IPS-NIHi11 (cell line): ENCODE measurements at places on chromosomes 4 and X.

DNA sequence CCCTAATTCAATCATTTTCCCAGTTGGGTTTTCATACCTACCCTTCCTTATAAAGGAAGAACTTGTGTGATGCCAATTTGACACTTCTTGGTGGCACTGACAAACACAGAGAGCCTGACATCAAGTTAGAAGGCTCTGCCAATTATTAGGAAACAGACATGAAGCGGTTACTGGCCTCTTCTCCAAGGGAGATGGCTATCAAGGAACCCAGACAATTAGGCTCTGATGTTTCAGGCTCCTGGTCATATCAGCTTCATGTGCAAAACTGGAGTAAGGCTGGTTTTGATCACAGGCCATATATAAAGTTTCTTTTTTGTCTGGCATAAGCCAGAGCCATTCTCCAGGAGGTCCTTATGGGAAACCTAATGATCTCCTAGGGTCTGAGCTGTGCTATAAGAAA is 428 bp downstream of the ARL13A start:
- DNase-seq: no peak

DNA sequence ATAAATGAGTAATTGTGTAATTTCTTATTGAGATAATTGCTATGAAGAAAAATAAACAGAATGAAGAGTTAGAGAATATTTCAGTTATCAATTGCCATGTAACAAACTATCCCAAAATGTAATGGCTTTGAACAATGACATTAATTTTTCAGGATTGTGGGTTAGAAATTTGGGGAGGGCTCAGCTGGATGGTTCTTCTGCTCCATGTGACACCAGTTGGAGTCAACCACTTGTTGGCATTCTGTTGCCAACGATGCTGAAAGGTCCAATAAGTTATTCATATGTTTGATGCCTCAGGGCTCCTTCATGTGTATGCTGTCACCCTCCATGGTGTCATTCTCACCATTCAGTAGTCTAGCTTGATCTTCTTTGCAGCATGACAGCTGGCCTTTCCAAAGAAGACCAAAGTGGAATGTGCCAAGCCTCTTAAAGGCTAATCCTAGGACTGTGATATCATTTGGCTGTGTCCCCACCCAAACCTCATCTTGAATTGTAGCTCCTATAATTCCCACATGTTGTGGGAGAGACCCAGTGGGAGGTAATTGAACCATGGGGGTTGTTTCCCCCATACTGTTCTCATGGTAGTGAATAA is 20.9 kb upstream of the CCDC149 start:
- DNase-seq: no peak

DNA sequence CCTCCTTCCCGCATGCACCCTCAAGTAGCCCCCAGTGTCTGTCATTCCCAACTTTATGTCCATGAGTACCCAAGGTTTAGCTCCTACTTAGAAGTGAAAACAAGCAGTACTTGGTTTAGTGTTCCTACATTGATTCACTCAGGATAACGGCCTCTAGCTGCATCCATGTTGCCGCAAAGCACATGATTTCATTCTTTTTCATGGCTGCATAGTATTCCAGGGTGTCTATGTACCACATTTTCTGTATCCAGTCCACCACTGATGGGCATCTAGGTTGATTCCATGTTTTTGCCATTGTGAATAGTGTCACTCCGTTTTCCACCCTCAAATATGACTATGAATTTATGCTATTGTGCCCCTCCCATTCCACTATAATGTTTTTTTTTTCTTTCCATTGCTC is 130.5 kb upstream of the MXRA5 start:
- no peak for DNase-seq

DNA sequence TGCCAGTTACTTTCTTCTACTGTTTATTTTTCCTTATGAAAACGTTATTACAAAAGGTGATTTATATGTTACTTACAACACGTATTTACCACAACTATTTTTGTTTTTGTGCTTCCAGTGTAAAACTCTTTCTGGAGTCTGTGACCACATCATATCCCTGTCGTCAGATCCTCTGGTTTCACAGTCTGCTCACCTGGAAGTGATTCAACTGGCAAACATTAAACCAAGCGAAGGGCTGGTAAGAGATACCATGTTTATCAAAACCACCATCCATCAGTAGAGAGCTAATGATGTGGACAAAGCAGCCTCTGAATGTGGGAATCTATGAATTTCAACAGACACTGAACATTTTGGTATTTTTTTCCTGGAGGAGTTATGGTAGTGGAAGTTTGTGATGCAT is 116.1 kb downstream of the CNKSR2 start:
- no peak for DNase-seq

GRCh38 chr4:182748949-182749348 is 168.2 kb downstream of the DCTD start:
- DNase-seq: no peak

DNA sequence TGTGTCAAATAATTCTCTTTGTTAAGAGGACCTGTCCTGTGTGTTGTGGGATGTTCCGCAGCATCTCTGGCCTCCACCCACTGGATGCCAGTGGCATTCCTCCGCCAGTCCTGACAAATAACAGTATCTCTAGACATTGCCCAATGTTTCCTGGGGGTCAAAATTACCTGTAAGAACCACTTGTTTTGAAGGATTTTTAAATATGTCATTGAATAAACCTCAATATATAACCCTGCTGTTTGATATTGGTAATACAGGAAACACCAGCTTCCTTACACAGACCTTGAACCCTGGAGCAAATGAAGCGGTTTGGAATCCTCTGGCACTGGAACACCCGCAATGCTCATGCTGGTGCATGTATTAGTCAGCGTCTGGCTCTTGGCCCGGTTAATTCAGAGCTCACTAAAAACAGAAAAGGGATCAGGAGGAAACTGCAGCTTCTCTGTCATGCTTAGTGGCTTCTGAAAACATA is 101.3 kb downstream of the TBL1X start:
- DNase-seq: no peak

DNA sequence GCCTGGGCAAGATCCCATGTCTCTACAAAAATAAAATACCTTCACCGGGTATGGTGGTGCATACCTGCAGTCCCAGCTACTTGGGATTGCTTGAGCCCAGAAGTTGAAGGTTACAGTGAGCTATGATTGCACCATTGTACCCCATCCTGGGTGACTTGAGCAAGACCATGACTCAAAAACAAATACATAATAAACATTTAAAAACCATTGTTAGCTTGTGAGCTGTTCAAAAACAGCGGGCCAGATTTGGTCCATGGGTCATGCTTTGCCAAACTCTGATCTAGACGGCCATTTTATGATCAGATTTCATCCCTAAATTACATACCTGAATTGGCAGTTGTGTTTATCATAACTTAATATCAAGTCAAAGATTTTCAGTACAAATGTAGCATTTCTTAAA is 76.0 kb upstream of the GPM6B start:
- DNase-seq: no peak

DNA sequence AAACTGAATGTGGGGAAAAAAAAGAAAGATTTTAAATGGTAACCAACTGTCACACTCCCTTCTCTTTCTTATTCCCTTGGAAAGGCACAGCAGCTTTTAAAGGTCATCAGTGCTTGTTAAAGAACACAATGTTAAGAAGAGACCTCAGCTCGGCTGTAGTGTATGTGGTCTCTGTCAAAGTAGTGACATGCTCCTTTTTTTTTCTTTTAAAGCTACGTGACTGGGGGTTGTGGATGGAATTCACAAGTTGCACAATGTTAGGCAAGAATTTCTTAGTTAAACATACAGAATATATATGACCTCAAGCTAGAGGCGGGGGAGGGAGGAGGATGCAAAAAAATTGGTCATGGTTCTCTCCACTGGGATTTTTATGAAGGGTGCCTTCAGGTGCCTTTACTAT is 45.6 kb downstream of the OCRL start:
- no peak for DNase-seq

DNA sequence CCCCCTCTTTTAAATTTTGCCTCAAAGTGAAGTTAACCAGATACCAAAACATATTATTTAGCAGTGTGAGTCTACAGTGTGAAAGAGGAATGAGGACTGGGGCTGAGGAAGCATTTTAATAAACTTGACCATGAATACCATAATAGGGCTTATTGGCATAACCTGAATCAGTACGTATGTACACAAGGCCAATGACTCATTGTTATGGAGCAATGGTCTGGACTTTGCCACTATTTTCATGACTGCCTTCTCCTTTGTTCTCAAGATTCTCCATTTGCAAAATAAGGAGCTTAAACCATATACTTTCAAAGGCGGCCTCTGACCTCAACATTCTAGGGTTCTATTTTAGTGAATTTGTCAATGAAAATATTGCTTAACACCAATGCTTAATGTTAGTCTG is 102.8 kb upstream of the OR13H1 start:
- no peak for DNase-seq

DNA sequence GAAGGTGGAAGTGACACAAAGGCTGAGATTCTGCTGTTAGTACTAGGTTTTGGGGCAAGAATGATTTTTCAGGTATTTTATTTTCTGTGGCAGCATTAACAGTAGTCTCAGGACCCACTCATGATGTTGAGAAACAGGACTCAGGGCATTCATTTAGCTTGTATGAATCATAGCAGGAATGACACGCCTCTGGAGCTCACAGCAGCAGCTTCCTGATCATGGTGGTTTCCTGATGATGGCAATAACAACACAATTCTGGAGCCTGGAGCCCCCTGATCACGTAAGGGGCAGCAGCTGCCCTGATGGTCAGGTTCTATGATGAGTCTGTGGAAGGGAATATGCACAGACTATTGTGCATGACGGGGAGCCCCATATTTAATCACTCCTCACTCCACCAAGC is 47.0 kb downstream of the TASL start:
- DNase-seq: no peak

GRCh38 chr4:22692736-22693135 is at the start of gene GBA3:
Gene GBA3, plus strand, starts transcription at chr4:22692937.
- no peak for DNase-seq

DNA sequence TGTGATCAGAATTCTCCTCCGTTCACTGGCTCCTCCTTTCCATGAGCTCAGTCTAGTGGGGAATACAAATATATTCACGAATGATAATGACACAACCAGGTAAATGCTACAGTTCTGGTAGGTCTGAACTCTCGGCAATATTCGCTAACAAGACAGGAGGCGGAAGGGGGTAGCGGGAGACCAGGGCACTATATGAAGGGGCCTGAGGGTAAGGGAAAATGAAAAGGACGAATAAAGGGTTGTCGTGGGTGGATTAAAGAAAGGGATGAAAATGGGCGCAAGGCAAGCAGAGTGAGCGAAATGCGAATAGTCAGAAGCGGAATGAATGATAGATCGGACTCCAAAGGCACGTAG is 743 bp downstream of the NKAP start:
- no peak for DNase-seq

DNA sequence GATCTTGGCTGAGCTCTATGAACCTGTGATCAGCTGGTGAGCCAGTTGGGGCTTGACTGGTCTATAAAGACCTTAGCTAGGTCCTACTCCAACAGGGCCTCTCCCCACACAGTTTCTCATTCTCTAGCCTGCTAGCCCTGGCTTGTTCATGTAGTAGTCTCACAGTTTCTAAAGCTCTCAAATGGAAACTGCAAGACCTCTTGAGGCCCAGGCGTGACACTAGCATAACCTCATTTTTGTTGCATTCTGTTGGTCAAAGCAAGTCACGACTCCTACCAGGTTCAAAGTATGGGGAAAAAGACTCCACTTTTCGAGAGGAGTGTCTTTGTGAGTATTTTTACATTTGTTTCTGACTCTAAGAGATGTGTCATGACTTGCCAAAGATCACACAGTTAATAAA is 50.9 kb downstream of the CEP44 start:
- DNase-seq: no peak

DNA sequence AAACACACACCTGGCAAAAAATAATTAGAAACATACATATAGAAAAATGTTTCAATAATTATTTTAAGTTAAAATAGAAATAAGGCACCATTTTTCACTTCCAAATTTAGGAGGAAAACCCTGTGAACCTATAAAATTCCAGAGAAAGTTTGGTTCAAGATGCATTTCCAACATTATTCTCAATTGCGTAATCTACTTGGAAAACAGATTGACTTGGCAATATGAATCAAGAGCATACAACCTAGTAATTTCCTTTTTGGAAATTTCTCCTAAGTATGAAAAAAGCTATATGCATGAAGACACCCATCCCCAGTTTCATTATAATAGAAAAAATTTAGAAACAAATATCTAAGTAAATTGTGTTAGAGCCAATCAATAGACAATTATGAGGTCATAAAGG is 242.9 kb downstream of the IQCM start:
- DNase-seq: no peak

- no peak for DNase-seq
Observed at GRCh38 chrX:102126863-102127262, 1.4 kb downstream of the TCEAL2 start.

GRCh38 chrX:119672426-119672825 is 20.5 kb downstream of the SEPTIN6 start:
- DNase-seq: no peak

DNA sequence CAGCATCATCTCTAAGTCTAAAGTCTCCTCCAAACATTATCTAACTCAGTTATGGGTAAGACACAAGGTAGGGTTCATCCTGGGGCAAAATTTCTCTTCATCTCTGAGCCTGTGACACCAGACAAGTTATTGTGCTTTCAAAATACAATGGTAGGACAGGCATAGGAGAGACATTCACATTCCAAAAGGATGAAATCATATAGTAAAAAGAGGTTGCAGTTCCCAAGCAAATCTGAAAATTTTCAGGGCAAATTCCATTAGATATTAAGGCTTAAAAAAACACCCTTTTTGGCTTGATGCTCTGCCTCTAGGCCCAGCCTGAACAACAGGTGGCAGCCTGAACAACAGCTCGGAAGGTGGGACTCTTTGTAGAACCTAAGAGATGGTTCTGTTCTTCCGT is 448.3 kb upstream of the SLIT2 start:
- no peak for DNase-seq

DNA sequence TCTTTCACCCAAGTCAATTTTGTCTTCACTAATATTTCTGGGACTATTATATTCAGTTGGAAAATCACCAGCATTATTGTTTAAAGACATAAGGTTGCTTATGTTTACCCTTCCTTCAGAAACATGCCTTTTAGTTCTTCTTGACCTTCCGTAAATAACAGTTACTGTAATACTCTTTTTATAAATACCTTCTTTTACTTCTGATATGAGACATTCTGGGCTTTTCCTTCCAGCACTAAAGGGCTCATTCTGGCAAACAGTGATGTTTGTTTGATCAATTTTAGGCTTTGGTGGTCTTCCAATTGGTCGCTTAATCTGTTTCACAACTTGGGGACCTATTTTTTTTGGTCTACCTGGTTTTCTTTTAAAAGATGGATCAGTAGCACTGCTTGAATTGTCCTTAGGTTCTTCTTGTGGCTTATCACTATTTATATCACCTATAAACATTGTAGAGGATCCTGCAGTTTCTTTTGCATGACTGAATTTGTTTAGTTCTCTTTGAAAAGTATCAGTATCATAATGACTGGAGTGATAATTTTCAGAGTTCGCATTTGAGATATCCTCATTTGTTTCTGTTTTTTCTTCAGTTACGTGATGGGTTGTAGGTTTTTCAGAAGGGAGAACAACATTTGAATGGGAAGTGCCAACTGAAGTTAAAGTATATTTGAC is 64.8 kb downstream of the NCAPG start:
- no peak for DNase-seq
